ENCODE measurements at places on chromosomes 13 and 19.

DNA sequence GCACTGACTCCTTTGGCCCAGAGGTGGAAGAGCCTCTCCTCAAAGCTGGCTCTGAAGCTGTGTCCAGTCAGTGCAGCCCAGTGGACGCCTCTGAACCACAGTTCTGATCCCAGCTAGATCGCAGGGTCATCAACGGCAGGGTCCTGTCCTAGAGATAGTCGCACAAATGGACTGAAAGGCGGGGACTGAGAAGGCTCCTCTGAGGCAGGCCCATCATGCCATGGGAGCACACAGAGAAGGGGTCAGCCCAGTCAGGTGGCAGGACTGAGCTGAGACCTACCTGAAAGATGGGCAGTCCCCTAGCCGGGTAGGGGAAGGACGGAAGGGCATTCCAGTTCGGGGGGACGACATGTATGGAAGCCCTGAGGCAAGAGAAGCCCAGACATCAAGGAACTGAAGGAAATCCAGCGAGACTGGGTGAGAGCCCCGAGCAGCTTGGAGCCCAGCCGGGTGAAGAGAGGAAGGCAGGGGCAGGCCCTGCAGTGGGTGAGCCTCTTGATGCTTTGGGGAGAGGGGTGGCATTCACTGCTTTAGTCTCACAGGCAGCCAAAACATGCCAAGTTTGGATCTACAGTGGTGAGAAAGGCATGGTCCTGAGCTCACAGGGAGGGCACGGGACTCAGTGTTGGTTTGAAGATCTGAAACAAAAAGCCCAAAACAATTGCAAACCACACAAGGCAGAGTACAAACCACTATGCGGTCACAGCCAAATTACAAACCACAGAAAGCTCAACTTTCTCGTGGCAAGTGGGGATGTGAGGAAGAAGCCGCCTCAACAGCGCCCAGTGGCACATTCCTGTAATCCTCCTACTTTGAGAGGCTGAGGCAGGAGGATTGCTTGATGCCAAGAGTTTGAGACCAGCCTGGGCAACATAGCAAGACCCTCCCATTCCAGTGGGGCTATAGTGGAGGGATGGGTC is 10.0 kb downstream of the CALM3 start:
- H3K36me3 ChIP-seq = peaks cover 34% of the 10 kb centered on the region
- H3K27ac ChIP-seq = no peak overlapping the region
- no peak for DNase-seq

DNA sequence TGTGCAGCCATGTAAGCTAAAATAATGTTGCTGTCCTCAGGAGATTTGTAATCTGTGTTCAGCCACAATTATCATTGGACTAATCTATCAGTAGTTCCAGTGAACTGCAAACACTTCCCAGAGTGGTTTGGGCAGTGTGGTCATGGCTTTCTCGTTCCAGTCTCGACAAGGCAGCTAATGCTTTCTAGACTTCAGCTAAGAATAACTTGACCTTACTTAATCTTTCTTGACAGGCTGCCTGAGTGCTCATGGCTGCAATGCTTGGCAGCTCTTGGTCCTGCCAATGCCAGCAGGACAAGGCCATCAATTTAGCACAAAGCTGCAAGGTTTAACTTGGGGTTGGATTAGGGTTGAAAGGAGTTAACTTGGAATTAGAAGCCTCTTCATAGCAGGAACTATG is 32.8 kb downstream of the ATP12A start:
- no peaks in the 10 kb centered on the region for H3K36me3 ChIP-seq
- H3K27me3 ChIP-seq = no peaks in the 10 kb centered on the region
- H3K4me3 ChIP-seq = no peak overlapping the region
- no peak overlapping the region for H3K27ac ChIP-seq
- no peak for DNase-seq

- no peaks in the 10 kb centered on the region for H3K4me1 ChIP-seq
- peaks cover 4% of the 10 kb centered on the region for H3K27me3 ChIP-seq
- no peak overlapping the region for H3K27ac ChIP-seq
- H3K36me3 ChIP-seq = no peaks in the 10 kb centered on the region
- DNase-seq = no peak
These were observed 7.9 kb upstream of the PVR start for GRCh38 chr19:44635581-44636438.

DNA sequence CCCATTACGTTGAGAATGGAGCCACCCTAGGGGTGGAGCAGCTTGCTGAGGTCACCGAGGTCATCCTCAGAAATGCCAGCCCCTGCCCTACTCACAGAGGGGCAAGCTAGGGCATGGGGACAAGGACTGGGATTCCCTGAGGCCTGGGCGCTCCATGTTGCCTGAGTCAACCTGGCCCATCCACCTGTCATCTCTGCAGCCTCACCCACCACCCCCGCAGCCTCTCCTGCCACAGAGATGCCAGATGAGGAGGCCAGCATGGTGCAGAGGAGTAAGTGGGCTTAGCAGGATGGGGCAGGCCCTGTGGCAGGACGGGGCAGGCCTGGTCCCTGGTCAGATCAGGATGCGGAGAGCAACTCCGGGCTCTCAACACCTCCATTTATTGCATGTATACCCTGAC is 9.5 kb downstream of the NKPD1 start:
- no peak overlapping the region for H3K27ac ChIP-seq
- DNase-seq = no peak
- H3K27me3 ChIP-seq = peaks cover 51% of the 10 kb centered on the region
- H3K4me3 ChIP-seq = no peak overlapping the region

- H3K36me3 ChIP-seq = peaks cover 3% of the 10 kb centered on the region
- no peak overlapping the region for H3K4me3 ChIP-seq
- H3K27me3 ChIP-seq = no peaks in the 10 kb centered on the region
- H3K4me1 ChIP-seq = peaks cover 8% of the 10 kb centered on the region
- DNase-seq = no peak
These were observed 14.6 kb downstream of the GNA11 start for GRCh38 chr19:3108775-3109174.

DNA sequence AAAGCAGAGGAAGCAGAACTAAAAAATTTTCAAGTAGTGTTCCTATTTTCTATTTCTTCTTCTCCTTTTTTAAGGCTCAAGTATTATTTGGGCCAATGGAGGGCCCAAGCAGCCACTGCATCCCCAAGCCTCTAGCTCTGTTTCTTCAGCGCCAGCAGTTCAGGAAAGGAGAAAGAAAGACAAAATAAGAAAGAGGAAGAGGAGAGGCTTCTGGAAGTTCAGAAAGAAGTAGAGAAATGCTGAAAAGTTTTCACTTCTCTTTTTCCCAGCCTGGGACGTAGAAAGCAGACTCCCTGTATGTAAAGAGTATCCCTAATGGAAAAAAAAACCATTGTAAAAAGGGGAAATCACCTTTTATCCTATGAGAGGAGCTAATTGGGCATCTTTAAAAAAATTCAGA is 165.5 kb upstream of the KLF12 start:
- no peak overlapping the region for H3K27ac ChIP-seq
- no peak overlapping the region for H3K4me3 ChIP-seq
- H3K27me3 ChIP-seq = no peaks in the 10 kb centered on the region
- no peaks in the 10 kb centered on the region for H3K36me3 ChIP-seq
- no peaks in the 10 kb centered on the region for H3K4me1 ChIP-seq
- no peak for DNase-seq

- H3K36me3 ChIP-seq = no peaks in the 10 kb centered on the region
- H3K27ac ChIP-seq = peak overlapping the region; percentile 54
- H3K4me3 ChIP-seq = no peak overlapping the region
- peaks cover 68% of the 10 kb centered on the region for H3K4me1 ChIP-seq
- no peak for DNase-seq
- H3K27me3 ChIP-seq = no peaks in the 10 kb centered on the region
These were observed 13.8 kb downstream of the STK24 start for GRCh38 chr13:98563071-98563470.

- no peak for DNase-seq
- H3K4me1 ChIP-seq = no peaks in the 10 kb centered on the region
- H3K27me3 ChIP-seq = no peaks in the 10 kb centered on the region
- H3K4me3 ChIP-seq = no peak overlapping the region
- H3K36me3 ChIP-seq = no peaks in the 10 kb centered on the region
These were observed 482.0 kb downstream of the DIAPH3 start for GRCh38 chr13:59681636-59682311.

- no peaks in the 10 kb centered on the region for H3K27me3 ChIP-seq
- H3K36me3 ChIP-seq = peaks cover 13% of the 10 kb centered on the region
- H3K27ac ChIP-seq = no peak overlapping the region
- H3K4me1 ChIP-seq = no peaks in the 10 kb centered on the region
These were observed 21.0 kb downstream of the CYP2A6 start for GRCh38 chr19:40829205-40829604.

DNA sequence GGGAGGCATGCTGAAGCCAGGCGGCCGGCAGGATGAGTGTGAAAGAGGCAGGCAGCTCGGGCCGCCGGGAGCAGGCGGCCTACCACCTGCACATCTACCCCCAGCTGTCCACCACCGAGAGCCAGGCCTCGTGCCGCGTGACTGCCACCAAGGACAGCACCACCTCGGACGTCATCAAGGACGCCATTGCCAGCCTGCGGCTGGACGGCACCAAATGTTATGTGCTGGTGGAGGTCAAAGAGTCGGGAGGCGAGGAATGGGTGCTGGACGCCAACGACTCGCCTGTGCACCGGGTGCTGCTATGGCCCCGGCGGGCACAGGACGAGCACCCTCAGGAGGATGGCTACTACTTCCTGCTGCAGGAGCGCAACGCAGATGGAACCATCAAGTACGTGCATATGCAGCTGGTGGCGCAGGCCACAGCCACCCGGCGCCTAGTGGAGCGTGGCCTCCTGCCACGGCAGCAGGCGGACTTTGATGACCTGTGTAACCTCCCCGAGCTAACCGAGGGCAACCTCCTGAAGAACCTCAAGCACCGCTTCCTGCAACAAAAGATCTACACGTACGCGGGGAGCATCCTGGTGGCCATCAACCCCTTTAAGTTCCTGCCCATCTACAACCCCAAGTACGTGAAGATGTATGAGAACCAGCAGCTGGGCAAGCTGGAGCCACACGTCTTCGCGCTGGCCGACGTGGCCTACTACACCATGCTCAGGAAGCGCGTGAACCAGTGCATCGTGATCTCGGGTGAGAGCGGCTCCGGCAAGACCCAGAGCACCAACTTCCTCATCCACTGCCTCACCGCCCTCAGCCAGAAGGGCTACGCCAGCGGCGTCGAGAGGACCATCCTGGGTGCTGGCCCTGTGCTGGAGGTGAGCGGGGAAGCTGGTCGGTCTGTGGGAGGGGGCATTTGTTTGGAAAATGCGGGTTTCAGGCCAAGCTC is 26.4 kb downstream of the MYO9B start:
- no peaks in the 10 kb centered on the region for H3K4me1 ChIP-seq
- H3K4me3 ChIP-seq = no peak overlapping the region
- DNase-seq = no peak
- H3K27ac ChIP-seq = no peak overlapping the region
- H3K27me3 ChIP-seq = no peaks in the 10 kb centered on the region

DNA sequence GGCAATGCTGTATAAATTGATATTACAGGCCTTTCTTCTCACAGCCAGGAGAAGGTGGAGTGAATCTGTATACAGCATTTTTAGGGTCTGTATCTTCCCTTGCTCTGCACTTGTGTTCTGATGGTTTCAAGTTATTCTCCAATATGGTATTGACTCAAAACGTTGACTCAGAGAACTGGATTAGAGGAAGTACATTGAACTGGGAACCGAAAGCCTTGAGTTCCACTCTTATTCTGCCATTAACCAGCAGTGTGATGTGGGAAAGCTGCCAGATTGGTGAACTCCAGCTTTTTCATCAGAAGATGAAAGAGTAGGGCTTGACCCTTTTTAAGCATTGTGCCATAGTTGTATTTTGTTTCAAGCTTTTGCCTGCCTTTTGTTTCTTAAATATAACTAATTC is 167.7 kb downstream of the SPRY2 start:
- H3K27ac ChIP-seq = no peak overlapping the region
- no peak for DNase-seq
- H3K4me1 ChIP-seq = no peaks in the 10 kb centered on the region
- H3K27me3 ChIP-seq = no peaks in the 10 kb centered on the region
- no peaks in the 10 kb centered on the region for H3K36me3 ChIP-seq
- H3K4me3 ChIP-seq = no peak overlapping the region

GRCh38 chr19:41401483-41401882 is 3.9 kb downstream of the BCKDHA start:
- no peak for DNase-seq
- H3K4me3 ChIP-seq = no peak overlapping the region
- no peaks in the 10 kb centered on the region for H3K27me3 ChIP-seq

DNA sequence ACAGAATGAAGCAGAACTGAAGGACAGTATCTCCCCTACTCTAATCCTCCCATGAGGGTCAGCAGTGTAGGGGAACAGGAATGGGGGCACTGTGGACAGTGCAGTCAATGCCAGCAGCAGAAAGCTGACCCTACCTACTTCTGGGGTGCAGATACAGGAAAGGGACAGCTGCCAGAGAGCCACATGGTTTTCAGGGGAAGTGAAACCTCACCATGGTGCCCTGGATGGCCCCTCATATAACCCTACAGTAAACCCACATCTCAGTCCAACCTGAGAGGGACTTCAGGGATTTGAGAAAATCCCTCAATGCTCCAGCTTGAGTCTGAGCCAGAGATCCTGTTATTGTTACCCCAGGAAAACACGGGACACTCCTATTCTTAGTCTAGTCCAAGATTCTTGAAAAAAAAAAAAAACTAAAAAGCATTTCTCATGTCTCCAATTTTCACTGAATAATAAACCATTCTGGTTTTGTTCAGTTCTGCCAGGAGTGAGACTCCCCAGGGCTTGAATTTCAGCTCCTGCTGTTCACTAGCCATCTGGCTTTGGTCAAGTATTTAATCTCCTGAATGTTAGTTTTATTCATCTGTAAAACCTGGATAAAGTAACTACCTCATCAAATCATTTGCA is 511.6 kb upstream of the ARGLU1 start:
- H3K4me1 ChIP-seq = no peaks in the 10 kb centered on the region
- H3K27me3 ChIP-seq = no peaks in the 10 kb centered on the region
- H3K27ac ChIP-seq = no peak overlapping the region

GRCh38 chr19:1397838-1398237 is 3.5 kb downstream of the GAMT start:
- no peak overlapping the region for H3K27ac ChIP-seq
- no peaks in the 10 kb centered on the region for H3K36me3 ChIP-seq
- no peak overlapping the region for H3K4me3 ChIP-seq
- H3K27me3 ChIP-seq = no peaks in the 10 kb centered on the region

- no peak for DNase-seq
- H3K4me1 ChIP-seq = peaks cover 76% of the 10 kb centered on the region
- peak overlapping the region; percentile 83 for H3K27ac ChIP-seq
- H3K36me3 ChIP-seq = peaks cover 8% of the 10 kb centered on the region
- H3K4me3 ChIP-seq = peak overlapping the region; percentile 80
These were observed 897 bp downstream of the ETHE1 start for GRCh38 chr19:43525836-43526771.

- H3K27ac ChIP-seq = no peak overlapping the region
- H3K4me3 ChIP-seq = no peak overlapping the region
- no peaks in the 10 kb centered on the region for H3K27me3 ChIP-seq
- H3K4me1 ChIP-seq = no peaks in the 10 kb centered on the region
These were observed 25.4 kb upstream of the GPR12 start for GRCh38 chr13:26785838-26786630.

- H3K4me1 ChIP-seq = no peaks in the 10 kb centered on the region
- H3K27me3 ChIP-seq = no peaks in the 10 kb centered on the region
- no peaks in the 10 kb centered on the region for H3K36me3 ChIP-seq
- no peak for DNase-seq
- no peak overlapping the region for H3K4me3 ChIP-seq
These were observed 78.4 kb downstream of the IRS2 start for GRCh38 chr13:109707742-109708617.

Data from esophagus squamous epithelium (tissue), 5 donors.